ENCODE measurements at places on chromosomes 3 and 15.

DNA sequence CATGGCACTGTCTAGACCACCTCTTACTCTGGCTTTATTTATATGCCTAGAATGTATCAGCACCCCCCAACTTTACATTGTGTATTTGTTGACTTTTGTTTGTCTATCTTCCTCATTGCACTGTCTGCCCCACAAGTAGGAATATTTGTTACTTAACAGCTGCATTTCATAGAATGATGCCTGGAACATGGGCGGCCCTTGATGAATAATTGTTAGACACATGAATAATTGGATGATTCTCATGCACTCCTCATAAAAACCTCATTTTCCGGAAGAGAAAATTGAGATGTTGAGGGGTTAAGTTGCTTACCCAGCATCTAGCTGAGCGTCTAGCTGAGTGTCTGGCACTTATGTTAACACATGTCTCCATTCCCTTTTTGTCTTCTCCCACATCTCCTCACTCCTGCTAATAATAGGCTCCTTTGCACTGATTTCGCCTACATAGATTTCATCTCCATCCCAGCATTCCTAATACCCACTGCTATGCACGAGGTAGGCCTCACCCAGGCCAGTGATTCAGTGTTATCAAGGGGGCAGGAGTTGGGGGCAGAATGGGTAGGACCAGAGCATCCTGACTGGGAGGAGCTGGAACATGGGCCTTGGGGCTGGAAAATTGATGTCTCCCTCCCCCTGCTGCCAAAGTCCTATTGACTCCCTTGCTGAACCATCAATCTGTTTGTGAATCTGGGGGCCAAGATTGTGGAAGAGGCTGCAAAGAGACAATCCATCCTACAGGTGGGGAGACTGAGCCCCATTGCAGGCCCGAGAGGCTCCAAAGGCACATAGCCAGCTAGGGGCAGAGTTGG, 7.8 kb upstream of the WNT7A start:
- DNase-seq, result no peak

GRCh38 chr15:93566762-93567161, 477.8 kb upstream of the RGMA start:
- DNase-seq, result no peak

- DNase-seq, result no peak
Observed at GRCh38 chr15:92951800-92952457, 51.8 kb downstream of the CHD2 start.

GRCh38 chr3:144915202-144915601, 943.6 kb downstream of the DIPK2A start:
- no peak for DNase-seq

DNA sequence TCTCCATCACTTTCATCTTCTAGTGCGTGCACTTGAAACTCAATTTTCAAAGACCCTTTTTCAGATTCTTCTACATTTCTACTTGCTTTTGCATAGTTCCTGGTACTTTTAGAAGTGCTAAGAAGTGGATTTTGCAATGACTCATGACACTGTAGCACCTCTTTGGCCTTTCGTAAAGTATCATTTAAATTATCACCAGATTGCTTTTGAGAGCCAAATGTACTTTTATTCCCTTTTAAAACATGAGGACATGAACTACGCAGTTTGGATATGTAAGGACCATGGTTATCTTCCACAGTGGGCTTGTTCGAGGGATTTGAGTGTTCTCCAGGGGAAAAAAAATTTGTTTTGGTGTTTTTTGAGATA, 40.5 kb downstream of the ZNF106 start:
- no peak for DNase-seq

- DNase-seq, result no peak
Observed at GRCh38 chr3:10551821-10552630, 46.6 kb upstream of the ATP2B2 start.

GRCh38 chr3:114178770-114179368, at the start of gene DRD3:
Gene DRD3 (minus strand): TSS chr3:114179052. CDS start chr3:114171992, 7,060 bp downstream.
- DNase-seq, result no peak

DNA sequence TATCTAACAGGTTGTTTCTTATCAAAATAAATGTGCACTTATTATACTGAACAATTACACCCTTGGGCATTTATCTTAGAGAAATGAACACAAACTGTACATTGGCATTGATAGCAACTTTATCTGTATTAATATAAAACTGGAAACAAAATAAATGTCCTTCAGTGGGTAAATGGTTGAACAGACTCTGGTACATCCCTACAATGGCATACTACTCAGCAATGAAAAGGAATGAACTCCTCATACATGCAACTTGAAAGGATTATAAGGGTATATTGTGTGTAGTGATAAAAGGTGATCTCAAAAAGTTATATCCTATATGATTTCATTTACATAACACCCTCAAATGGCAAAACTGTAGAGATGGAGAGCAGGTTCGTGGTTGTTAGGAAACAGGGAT, 23.7 kb upstream of the DLG1 start:
- DNase-seq, result no peak

DNA sequence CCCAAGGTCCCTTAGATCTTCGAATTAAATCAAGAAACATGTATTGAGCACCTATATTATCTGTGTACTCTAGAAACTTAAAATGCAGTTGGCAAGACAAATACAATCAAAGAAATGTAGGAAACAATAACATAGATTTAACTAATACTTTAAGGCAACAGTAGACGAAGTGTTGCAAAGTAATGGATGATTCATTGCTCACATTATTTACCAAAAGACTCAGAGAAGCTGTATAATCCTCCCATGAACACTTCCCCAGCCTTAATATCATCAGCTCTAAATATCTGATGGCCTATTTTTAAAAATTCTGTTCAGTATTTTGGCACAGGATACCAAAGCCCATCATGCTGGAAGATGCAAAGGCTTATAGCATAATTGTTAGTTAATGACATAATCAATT, 272.1 kb upstream of the TTC14 start:
- DNase-seq, result no peak

Measured in NCI-H2029 treated with DMSO at 0.1 percent for 48 hours (cell line).